Epithelial cell of proximal tubule (primary cell): ENCODE measurements at places on chromosomes 16 and 17.

GRCh38 chr16:87196231-87196630 lies 121.0 kb downstream of the C16orf95 start:
- DNase-seq, result no peak

- no peak for DNase-seq
Observed at GRCh38 chr17:41334385-41335305, 16.0 kb downstream of the KRT33A start.

DNA sequence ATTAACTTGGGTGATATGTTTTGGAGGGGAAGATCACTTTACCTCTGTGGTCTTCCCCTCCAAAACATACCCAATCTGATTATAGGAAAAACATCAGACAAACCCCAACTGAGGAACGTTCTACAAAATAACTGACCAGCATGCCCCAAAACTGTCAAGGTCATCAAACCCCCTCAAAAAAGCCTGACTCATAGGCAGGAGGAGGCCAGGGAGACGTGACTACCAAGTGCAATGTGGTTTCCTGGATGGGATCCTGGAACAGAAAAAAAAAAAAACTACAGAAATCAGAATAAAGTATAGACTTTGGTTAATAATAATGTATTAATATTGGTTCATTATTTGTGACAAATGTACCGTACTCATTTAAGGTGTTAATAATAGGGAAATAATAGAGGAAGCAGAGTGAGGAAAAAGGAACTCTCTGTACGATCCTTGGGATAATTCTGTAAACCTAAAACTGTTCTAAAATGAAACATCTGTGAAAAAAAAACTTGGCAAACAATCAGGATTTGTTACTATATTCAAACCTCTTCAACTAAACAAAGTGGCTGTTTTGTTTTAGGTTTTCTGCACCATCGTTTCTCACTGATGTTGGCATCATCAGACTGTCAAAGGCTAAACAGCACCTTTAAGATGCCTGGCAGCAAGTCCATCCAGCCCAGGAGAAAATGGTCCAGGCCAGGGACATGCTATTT lies 266.7 kb upstream of the SDK2 start:
- DNase-seq, result no peak

GRCh38 chr17:64187093-64187895 lies 57.4 kb upstream of the ERN1 start:
- DNase-seq, result no peak

DNA sequence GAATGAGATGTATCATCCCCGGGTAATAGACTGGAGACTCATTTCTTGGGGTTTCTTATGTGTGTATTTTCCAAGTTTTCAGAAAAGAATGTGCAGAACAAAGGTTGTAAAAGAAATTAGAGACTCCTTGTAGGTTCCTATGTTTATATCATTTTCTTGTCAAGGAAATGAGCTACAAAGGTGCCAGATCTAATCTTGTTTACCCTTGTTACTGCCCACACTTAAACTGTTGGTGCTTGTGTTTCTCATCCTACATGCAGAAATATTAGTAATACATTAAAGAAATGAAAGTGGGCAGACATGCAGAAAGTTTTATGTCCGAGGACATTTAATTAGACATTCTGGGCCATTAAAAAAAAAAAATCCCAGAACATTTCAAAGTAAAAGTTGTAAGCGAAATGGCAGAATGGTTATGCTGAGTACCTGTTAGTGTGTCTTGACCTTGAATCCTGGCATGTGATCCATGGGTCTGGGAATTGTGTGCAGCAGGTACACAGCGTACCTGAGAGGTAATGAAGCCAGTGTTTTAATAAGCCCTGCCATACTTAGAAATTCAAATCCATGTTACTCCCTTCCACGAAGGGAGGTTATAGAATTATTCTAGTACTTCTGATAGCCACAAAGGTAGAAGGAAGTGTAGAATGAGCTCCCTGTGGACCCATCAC lies 62.6 kb upstream of the CACNG5 start:
- no peak for DNase-seq

DNA sequence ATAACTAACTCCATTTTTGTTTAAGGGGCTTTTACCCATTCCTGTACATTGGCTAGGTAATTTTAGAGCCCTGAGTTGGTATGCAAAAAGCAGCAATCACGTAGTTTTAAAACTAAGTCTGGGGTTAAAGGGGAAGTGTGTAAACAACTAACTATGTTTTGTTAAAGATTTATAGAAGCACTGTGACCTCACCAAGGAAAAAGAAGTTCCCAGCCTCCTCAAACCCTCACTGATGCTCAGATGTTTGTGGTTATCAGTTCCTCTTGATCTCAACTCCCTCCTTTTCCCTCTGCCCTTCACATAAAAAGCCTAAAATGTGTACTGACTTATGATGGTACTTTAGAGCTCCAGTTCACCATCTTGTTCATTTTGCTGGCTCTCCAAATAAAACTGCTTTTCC lies 119.9 kb upstream of the IRX6 start:
- no peak for DNase-seq

DNA sequence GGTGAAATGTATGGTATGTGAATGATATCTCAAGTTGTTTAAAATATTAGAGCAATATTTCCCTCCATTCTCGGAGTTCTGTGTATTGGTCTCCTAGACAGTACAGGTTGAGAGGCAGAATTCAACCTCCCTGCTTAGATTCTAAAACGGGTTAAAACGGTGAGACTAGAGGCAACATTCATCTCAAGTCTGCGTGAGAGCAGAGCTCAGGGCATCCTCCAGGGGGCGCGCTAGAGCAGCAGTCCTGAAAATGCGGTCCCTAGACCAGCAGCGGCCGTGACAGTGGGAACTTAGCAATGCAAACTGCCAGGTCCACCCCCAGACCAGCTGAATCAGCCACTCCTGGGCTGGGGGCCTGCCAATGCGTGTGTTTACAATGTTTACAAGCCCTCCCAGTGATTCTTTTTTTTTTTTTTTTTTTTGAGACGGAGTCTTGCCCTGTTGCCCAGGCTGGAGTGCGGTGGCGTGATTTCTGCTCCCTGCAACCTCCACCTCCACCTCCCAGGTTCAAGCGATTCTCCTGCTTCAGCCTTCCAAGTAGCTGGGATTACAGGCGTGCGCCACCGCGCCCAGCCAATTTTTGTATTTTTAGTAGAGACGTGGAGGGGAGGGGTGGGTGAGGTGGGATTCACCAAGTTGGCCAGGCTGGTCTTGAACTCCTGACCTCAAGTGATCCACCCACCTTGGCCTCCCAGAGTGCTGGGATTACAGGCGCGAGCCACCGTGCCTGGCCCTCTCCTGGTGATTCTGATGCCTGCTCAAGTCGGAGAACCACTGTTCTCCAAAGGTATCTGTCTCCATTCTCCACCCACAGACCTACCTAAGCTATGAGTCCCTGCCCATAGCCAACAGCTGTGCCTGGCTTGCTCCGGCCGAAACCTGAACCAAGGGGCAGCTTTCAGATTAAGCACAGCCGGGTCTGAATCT lies 24.2 kb downstream of the KLHL36 start:
- no peak for DNase-seq

DNA sequence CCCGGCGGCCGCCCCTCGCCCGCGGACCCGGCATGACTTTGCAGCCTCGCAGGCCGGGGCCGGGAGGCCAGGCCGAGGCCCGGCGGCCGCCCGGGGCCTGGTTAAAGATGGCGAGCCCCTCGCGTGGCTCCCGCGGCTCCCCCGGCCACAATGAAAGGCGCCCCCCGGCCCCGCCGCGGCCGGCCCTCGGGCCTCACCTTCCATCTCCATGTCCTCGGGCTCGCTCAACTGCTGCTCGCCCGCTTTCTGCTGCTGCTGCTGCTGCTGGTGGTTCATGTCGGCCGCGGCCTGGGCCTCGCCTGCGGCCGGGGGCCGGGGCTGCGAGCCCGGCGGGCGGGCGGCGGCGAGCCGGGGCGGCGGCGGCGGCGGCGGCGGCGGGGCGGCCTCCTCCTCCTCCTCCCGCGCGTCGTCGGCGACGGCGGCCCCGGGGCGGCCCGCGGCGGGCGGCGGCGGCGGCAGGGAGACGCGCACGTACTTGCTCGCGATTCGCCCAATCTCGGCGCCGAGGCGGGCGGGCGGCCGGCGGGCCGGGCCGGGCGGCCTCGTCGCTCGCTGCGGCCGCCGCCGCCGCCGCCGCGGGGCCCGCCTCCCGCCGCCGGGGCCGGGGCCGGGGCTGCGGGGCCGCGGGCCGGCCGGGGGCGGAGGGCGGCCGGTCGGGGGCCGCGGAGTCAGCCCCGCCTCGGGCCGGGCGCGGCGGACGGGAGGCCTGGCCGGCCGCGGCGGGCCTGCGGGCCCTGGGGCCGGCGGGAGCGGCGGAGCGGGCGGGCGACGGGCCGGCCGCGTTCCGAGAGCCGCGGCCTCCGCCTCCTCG lies 491 bp downstream of the USP7 start:
- no peak for DNase-seq

GRCh38 chr17:74185571-74186185 lies 17.8 kb upstream of the RPL38 start:
- DNase-seq, result no peak

DNA sequence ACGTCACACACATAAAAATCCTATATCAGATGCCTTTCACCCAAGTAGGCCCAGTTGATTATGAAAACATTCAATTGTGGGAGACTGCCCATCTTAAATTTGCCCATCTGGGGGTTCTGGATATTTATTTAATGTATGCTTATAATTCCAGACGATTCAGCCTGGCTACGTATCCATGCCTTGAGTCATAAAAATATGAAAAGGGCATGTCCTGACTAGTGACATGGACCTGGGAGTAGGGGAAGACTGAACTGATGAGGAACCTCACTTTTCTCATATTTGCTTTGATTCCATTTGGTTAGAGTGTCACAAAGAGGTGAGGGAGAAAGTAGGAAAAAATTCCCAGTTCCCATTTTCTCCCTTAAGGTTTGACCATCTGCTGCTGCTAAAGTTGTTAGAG lies 122.5 kb upstream of the GNAO1 start:
- DNase-seq, result no peak

DNA sequence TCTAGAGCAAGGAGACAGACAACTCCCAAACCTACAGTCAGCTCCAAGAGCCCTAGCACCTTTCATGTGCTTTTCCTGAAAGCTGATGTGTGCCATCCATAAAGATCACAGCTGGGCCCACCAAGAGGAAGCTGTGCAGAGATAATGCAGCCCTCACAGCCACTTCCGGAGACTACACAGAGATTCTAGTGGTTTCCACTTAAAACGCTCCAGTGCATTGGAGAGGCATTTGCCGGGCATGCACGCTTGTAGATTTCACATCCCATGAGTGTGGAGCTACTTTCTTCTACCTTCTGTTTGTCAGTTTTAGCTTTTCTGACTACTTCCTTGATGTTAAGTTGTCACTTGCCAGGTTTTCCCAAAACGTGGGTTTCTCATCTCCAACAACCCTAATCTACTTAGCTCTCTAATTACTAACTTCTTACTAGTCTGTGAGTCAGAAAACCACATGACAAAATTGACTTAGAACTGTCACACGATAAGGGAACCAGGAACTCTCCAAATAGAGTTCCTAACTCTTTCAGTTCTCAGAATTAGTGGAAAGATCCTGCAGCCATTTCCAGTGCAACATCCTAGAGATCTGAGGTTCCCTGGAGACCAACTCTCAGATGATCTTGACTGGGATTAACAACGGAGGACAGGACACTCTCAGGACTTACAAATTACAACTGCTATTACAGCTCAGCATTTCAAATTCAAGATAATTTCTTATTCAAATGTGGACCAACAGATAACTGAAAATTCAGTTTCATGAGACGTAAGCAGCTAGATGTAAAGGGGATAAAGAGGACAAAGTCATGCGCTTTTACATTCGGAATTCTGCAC lies 28.6 kb downstream of the PMP22 start:
- no peak for DNase-seq

- no peak for DNase-seq
Observed at GRCh38 chr17:4221163-4221562, 42.6 kb downstream of the ANKFY1 start.

DNA sequence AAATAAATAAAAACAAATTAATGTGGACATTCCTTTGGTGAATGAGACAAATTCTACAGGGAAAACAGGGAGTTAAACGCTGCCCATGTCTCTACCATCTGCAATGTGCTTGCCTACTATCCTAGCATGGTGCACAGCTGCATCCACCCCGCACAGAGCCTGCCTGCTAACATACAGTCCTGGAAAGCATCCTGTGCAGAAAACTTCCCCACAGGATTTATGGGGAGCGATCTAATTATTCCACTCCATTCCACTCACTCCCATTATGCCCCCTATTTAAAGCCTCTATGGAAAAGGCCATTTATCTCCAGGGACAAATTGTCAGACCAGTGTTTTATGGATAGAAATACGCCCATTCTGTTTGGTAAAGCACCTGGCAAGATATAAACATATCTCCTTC lies 144.5 kb downstream of the MAF start:
- no peak for DNase-seq

- no peak for DNase-seq
Observed at GRCh38 chr17:15469260-15469659, 1.8 kb upstream of the CDRT4 start.

- no peak for DNase-seq
Observed at GRCh38 chr17:32267690-32268205, 2.1 kb downstream of the RHBDL3 start.

DNA sequence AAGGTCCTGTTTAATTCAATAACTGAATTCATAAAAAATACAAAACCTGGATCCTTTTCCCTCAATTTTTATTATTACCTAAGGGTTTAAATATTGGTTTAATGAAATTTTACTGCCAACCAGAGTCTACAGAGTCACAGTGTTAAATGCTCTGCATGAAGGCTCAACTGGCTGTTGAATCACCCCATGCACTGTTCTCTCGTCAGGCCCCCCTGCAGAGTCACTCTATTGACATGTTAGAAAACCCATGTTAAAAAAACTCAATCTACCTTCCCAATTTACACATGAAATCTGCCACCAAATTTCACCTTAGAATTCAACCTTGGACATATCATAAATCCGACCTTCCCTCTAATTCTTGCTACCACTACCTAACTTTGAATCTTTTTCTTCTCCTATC lies 43.3 kb upstream of the ULK2 start:
- DNase-seq, result no peak

DNA sequence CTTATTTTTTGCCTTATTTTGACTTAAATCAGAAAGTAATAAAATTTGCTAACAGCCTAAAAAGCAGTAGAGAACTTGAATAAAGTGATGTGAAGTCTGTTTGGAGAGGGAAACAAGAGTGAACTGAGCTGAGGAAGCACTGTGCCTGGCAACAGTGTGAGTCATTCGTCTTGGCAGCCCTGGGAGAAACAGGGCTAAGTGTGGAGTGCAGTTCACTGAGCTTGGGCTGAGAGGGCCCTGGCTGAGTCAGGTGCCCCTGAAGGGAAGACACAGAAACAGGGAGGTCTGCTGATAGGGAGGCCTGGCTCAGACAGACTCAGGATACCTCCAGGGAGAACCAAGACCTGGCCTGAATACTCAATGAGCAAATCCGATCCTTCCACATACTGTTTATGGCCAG lies 132.1 kb downstream of the HS3ST4 start:
- DNase-seq, result no peak

- no peak for DNase-seq
Observed at GRCh38 chr16:88977018-88977811, at the start of gene CBFA2T3. TSS of gene CBFA2T3 (minus strand) at chr16:88977207. CDS start at chr16:88976807, 400 bp downstream.

- no peak for DNase-seq
Observed at GRCh38 chr16:49453983-49454382, 80.4 kb downstream of the C16orf78 start.
